ENCODE measurements at places on chromosomes 12 and 14.

GRCh38 chr14:90669731-90670130 lies 146.5 kb downstream of the TTC7B start:
- no peak for DNase-seq

GRCh38 chr14:102828151-102828550 lies 50.9 kb downstream of the TRAF3 start:
- DNase-seq = no peak

- DNase-seq = no peak
Measured at GRCh38 chr12:10260927-10261326, 46.7 kb upstream of the KLRD1 start.

DNA sequence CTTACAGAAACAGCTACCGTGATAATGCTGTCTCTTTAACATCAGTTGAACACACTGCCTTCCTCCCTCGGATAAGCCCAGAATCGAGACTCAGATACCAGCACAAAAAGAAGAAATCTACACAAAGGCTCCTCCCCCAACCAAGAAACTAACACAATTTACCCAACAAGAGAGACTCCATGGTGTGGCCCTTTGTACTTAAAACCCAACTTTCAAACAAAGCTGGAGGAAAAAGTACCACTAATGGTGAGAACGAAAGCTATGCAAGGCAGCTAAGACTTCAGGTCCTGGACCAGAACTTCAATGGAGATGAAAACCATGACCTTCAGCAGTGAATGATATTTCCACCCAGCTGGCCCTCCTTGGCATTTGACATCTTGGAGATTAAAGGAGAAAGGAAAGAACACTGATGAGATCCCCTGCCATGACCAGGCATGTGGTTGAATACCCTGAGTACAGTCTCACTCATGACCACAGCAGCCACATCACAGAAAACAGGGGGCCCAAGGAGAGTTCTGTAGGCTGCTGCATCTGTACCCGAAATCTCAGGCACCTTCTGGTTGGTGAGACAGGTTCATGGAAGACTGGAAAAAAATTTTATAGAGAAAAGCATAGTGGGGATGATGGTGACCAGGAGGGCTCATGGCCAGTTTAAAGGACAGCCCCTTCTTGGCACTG lies 36.7 kb downstream of the RBM19 start:
- DNase-seq = no peak

DNA sequence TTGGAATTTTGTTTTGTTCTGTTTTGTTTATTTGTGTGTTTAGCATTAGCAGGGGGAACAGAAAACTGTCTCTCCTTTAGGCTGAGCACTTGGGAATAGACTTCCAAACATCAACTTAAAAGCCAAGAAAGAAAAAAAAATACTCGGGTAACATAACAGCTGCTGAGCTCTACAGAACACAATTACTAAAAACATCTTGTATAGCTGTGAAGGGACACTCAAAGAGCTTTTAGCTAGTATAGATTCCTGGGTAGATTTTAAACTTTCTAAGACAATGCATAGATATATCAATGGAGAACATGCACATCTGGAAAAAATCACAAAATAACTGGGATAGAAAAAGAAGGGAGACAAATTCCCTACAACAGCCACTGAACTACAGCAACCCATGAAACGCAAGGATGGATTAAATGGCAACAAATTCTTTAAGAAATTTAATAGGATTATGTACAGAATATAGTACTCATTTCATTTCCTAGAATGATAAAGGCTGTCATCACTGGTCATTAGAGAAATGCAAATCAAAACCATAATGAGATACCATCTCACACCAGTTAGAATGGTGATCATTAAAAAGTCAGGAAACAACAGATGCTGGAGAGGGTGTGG lies 174.3 kb upstream of the KRR1 start:
- no peak for DNase-seq

GRCh38 chr14:50012644-50013043 lies 103.7 kb downstream of the VCPKMT start:
- no peak for DNase-seq

DNA sequence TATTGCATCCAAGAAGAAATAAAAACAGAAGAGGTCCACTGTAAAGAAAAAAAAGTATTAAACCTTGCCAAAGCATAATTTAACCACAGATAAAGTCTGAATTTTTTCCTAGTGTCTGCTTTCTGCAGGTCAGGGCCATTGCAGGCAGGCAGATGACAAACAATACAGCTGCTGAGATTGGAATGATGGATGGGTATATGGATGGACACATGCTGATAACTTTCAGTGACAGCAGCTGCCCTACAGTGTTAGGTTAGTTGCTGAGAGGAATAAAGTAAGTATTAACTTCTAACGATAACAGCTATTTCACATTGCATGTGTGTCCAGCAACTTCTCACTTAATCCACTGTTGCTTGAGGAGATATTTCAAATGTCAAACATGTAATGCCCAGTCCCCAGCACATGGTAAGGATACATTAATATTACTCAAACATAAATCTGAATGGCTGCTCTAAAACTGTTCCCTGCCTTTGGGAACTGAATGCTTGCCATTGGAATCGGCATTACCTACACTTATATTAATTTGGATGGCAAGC lies 515.3 kb downstream of the RMST start:
- no peak for DNase-seq

DNA sequence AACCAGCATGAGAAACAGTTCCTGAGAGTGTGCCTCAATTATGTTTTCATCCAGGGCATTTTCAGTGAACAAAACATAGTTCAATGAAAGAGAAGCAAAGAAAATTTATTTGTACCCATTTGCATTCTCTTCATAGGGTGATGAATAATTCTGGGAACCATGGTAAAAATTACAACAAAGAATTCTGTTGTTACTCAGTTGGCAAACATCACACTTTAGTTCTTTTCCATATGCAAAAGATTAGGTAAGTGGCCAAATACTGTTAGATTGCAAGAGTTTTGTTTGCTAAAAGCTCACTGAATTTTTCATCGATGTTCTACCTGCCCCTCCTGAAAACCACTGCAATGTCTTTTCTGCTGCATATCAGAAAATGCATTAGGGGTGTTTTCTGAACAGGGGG lies 132.4 kb upstream of the RGS6 start:
- DNase-seq = no peak

DNA sequence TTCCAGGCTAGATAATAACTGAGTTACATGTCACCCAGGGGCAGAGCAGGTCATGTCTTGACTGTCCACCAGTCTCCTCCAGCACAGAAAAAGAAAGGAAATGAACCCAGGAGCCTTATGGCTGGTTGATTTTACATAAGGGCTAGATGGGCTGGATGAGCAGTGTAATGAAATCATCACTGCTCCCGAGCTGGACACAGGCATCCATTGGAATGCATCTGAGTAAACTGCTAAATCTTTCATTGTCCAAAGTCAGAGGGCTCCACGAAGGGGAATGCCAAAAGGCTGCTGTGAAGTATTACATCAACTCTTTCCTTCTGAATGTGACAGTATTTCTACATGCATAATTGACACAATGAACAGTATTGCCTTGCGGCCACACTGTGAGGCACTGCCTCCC lies 30.1 kb upstream of the TSPAN11 start:
- no peak for DNase-seq

DNA sequence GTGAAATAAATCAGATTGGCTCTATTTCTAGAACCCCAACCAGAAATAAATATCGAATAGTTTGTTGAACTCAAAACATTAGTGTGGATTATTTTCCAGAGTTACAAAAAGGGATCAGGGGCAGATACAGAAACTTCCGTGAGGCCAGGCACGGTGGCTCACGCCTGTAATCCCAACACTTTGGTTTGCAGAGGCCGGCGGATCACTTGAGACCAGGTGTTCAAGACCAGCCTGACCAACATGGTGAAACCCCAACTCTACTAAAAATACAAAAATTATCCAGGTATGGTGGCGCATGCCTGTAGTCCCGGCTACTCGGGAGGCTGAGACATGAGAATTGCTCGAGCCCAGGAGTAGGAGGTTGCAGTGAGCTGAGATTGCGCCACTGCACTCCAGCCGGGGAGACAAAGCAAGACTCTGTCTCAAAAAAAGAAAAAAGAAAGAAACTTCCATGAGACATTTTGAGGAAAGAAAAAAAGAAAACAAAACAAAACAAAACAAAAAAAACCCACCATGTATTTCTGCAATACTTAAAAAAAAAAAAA lies 2.1 kb downstream of the FBXO21 start:
- no peak for DNase-seq
